DMS79 (cell line): ENCODE measurements at places on chromosomes 1 and 21.

DNA sequence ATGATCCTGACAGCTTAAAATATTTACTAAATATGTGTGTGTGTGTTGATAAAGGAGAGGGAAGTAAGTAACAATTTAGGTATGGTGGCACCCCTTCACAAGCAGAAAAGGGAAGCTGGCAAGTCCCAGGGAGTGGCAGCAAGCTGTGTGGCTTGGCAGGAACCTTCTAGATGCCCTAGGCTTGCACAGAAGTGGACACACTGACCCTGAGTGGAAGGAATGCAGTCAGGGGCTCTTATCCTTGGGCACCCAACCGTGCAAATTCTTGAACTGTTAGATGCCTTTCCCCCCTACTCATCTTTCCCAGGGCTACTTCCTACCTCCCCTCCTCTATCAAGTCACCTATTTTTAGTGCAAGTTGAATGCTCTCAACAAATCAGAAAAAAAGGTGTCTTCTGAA is 18.9 kb downstream of the ACP6 start:
- no peak for DNase-seq

GRCh38 chr1:238596703-238597102 is 706.0 kb upstream of the ZP4 start:
- no peak for DNase-seq

DNA sequence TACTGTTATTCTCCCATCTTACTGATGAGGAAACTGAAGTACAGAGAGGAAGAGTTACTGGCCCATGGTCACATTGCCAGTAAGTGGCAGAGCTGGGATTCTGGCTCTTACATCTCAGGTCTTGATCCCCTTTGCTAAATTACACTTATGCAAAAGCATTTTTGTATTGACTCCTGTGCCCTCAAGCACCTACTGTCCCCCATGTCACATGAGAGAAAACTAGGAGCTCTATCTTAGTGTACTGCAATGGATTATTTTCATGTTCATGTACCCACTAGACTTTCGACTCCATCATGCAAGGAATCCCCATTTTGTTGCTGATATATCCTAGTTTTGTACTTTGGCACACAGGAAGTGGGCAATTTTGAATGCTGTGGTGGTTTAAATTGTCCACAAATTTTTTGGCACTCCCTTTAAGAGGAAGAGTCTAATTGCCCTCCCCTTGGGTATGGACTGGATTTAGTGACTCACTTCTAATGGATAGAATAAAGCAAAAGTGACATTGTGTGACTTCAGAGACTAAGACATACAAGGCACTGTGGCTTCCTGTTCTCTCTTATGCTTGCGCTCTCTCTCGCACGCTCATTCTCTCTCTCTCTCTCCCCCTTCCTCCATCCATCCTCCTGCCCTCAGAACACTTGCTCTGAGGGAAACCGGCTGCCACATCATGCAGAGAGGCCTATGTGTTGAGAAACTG is 43.5 kb upstream of the JAK1 start:
- no peak for DNase-seq

GRCh38 chr1:6971699-6972098 is 186.4 kb downstream of the CAMTA1 start:
- no peak for DNase-seq

GRCh38 chr1:172499636-172500141 is 33.3 kb upstream of the SUCO start:
- DNase-seq: no peak

- no peak for DNase-seq
Observed at GRCh38 chr1:183566026-183566425, 24.2 kb downstream of the NCF2 start.

DNA sequence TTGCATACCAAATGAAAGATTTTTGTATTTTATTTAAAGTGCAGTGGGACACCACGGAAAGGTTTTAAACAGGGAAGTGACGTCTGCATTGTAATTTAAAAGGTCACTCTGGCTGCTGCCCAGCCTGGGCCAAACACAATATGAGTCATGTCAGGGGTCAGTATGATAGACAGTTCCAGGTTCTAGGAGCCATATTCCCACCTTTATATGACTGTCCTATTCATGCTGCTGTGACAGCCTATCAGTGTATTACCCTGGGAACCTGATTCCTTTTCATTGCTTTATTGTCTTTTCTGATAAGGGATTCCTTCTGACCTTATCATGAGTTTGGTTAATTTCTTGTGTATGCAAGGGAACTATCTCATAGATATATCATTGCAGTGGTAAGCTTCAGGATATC is 5.3 kb downstream of the VANGL1 start:
- no peak for DNase-seq

- DNase-seq: no peak
Observed at GRCh38 chr1:96409087-96409486, 312.5 kb upstream of the PTBP2 start.

DNA sequence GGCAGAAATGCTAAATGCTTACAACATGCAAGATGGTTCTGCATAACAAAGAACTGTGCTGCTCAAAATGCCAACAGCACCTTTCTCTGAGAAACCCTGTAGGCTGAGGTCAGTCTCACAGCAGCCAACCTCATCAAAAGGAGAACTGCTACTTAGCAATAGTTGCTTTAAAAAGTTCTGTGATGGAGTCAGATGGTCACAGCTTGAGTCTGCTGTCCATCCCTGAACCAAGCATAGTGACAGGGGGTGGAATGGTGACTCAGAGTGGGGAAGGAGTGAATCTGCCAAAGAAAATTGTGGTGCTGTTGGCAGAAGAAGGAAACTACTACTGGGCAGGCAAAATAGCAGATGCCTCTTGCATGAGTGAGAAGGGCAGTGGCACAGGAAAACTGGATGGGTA is 106.0 kb upstream of the FAM78B start:
- no peak for DNase-seq

- peak; percentile 84 for DNase-seq
Observed at GRCh38 chr1:151069103-151069486, 1.5 kb upstream of the GABPB2 start.
